Epithelial cell of proximal tubule (primary cell): ENCODE measurements at places on chromosomes 12 and 14.
A peak's percentile ranks its signal among the peaks of the same experiment; 100 is the strongest.

- no peak for DNase-seq
Measured at GRCh38 chr12:94416613-94417012, 43.1 kb downstream of the CEP83 start.

DNA sequence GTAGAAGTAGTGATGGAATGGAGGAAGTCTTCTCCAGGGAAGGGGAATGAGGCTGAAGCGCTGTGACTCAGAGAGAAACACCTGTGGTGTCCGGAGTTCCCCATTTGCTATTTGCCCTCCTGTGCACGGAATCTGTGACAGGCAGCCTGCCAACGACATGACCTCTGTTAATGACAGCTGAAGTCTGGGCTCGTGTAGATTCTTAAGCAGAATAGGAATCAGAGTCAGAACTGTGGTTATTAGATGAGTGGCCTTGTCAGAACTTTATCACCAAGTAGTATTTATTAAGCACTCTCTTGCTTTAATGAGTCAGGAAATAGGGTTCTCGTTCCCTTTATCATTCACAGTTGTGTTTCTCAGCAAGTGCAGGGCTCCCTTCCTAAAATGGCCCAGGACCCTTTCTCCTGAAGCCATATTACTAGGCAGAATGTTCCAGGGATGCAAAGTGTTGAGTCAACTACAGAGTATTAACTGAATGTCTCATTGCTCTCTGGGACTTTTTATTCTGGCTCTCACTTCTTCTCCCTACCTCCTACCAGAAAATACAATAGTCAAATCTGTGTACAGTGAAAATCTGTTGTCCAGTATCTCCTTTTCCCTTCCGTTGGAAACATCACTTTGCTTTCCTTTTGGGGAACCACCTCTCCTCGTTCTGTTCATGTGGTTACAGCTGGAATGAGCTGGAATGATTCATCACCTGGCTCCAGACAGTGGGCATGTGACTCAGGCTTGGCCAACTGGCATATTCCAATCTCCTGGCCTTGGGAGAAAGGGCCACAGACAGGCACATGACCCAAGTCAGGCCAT lies 77.8 kb upstream of the MAX start:
- DNase-seq = peak; percentile 90

GRCh38 chr12:119338593-119339363 lies 4.2 kb downstream of the CCDC60 start:
- DNase-seq = no peak

DNA sequence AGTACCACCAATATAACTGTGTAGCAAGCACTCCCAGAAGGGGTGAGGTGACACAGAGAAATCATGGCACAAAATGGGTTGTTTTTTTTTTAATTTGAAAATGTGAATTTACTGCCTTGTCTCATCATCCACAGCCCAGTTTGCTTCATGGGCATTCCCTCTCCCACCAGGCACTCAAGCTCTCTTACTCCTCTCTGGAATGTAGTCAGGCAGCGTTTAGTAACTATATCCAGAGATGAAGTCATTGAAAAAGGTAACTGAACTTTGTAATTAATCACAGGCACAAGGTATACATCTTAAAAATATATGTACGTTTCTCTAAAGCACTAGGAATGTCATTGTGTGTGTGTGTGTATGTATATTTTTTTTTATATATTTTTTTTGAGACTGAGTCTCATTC lies 91.4 kb downstream of the FAR2 start:
- no peak for DNase-seq

DNA sequence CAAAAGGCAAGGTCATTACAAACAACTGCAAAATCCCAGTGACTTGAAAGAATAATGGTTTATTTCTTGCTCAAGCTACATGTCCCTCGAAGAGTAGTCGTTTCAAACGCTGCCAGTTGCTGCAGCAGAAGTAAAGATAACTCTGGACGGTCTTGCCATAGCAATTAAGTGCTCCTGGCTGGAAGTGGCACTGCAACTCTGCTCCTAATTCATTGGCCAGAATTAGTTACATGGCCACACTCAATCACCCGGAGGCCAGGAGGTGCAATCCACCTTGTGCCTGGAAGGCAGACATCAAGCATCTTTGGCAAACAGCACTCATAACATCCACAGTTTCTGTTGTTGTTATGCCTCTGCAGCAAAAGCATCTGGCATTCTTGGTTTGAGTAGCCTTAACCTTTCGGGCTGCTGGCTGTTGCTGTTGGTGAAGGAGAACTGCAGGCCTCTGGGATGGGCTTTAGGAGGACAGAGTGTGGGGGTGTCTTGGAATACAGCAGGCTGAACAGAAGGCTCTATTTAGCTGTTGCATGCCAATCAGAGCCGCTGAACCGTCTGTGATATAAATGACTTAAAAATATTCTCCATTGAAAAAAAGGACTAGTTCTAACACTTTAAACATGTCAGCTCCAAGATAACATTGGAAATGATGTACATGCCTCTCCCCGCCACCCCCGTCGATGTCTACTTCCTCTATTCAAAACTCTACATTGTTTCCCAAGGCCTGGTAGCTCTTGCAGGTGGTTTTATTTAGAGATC lies 123.5 kb upstream of the DYRK2 start:
- no peak for DNase-seq

DNA sequence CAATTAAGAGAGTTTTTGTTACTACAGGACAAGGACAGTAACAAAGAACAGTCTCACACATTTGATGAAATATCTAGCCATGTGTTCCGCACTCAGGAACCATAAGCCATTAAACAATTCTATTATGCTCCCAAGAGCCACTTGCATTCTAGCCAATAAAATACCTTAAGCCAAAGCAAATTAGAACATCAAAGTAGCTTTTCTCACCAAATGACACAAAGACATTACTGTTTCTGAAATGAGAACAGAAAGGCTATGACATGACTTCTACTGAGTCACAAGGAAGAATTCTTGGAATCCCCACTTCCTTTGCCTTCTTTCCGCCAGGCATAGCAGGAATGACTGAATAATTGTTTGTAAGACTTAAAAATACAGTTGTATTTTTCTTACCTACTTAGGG lies 445.8 kb downstream of the ATP23 start:
- DNase-seq = peak; percentile 78

DNA sequence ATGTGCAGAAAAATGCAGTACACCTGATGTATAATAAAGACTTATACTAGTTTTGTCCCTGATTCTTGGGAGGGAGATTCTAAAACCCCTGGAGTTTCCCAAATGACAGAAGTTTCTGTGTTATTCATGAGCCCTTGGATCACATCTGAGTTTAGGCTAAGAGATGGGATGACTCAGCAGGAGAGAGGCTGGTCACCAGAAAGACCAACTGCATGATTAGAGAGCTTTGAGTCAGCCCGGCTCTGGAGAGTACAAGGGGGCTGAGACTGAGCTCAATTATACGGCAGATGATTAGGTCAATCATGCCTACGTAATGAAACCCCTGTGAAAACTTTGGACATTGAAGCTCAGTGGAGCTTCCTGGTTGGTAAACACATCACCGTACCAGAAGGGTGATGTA lies 174.2 kb downstream of the SSPN start:
- peak; percentile 89 for DNase-seq
